ENCODE measurements at places on chromosomes 16 and 17.

DNA sequence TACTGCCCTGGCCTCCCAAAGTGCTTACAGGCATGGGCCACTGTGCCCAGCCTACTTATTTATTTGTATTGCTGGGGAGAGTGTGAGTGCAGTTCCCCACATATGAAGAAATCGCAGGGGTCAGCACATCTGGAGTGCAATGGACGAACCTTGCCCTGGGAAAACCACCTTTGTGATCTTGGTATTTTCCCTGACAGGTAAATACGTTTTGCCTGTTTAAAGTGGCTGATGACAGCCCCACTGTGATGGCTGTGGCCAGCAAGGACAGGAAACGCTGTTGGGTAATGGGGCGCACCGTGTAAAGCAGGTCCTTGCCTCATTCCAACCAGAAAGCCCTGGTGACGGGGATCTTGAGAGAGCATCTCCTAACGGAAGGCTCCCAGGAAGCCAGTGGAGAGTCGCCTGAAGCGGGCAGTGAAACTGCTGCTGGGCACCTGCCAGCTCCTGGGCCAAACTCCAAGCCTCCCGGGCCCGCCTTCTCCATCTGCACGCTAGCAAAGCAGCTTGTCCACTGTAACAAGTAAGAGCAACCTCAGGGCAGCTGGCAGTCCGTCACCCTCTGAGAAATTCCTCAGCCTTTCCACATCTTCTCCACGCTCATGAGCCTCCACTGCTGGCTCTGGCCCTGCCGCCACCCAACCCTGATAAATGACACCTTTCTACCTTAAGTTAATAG is 17.5 kb downstream of the EMC8 start:
- DNase-seq = no peak

GRCh38 chr17:6507535-6507934 is 48.8 kb downstream of the PITPNM3 start:
- DNase-seq = no peak

- no peak for DNase-seq
These were observed 393 bp upstream of the PSMB10 start for GRCh38 chr16:67936880-67937605.

- DNase-seq = no peak
These were observed 269.7 kb downstream of the CA10 start for GRCh38 chr17:51888816-51889215.

- no peak for DNase-seq
These were observed 46.7 kb upstream of the JPH3 start for GRCh38 chr16:87555647-87556046.

DNA sequence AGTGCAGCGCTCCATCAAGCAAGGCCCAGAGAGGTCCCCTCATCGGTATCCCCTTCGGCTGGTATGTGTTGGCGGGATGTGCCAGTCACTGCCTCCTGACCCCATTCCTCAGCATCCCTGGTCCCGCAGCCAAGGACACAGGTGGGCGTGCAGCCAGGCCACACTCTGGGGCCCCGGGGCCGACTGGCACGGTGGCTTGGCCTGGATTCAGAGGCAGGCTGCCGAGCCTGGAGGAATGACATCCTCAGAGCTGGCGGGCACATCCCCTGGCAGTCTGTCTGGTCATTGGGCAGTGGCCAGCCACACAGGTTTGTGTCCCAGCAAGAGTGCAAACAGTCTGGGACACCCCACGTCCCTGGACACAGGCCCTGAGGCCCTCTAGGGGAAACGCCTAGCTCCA is 111.1 kb downstream of the SDK2 start:
- no peak for DNase-seq

DNA sequence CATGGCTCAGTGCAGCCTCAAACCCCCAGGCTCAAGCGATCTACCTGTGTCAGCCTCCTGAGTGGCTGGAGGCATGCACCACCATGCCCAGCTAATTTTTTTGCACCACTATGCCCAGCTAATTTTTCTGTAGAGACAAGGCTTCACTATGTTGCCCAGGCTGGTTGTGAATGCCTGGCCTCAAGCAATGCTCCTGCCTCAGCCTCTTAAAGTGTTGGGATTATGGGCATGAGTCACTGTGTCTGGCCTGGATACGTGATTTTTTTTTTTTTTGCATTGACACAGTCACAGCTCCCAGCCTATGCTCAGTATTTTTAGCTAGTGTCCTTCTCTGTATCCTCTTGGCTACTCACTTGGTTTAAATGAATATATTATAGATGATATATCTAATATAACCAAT is 377.0 kb upstream of the TNRC6C start:
- no peak for DNase-seq

DNA sequence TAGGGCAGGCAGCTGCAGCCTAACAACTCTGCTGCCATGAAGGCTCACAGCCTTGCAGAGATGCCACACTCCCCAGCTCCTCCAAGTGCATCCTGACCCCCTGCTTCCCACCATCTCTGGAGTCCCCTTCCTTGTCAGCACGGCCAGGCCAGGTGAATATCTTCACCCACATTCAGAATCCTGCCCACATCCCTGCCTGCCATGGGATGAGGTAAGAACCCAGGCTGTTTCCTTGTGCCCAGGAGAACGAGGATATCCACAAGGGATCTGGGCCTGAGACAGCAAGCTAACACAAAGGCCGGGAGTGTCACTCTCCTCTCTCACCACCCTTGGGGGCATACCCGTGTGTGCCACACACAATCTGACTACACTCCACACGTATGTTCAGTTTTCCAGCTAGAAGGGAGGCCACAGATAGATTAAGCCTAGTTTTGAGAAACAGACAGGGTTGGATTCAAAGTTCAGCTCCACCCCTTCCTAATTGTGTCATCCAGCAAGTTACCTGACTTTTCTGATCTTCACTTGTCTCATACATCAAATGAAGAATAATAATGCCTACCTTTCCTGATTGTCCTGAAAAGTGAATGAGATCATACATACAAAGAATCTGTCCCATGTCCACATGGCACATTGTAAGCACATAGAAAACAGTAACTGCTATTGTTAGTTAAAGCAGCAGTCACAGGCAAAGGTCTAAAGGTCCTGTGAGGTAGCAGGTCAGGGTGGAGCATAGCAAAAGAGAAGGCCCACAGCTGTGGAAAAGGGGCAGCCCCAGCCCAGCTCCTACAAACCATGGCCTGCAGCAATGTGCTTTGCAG is 17.4 kb upstream of the SUPT4H1 start:
- DNase-seq = no peak

GRCh38 chr17:30717291-30718098 is 107.0 kb downstream of the CRLF3 start:
- no peak for DNase-seq
